Stimulated activated CD8-positive, alpha-beta memory T cell treated with anti-CD3 and anti-CD28 coated beads, Interleukin-7, amount 100 ng/mL, for 1 hour (primary cell): ENCODE measurements at places on chromosomes 2 and 18.

GRCh38 chr2:191410646-191411436 lies 165.6 kb downstream of the MYO1B start:
- DNase-seq, result no peak

DNA sequence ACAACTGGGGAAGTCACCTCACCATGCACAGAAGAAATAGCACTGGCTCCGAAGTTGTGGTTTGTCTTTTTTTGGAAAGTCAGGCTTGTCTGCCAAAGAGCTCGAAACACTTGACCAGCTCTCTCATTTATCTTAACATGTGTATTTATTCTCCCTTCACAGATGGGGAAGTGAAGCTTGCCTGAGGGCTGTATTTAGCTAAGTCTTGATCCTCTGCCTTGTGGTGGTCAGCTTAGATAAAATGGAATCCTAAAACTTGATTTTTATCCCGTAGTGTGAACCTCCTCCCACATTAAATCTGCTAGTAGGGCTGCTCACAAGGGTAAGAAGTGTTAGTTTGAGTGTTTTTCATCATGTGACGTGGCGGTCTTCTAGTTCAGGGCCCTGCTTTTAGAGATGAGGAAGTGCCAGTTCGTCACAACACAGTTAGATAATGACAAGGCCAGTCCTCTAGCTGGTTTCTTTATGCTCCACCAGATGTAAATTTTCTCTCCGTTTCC lies 89.7 kb downstream of the TMEM247 start:
- no peak for DNase-seq

DNA sequence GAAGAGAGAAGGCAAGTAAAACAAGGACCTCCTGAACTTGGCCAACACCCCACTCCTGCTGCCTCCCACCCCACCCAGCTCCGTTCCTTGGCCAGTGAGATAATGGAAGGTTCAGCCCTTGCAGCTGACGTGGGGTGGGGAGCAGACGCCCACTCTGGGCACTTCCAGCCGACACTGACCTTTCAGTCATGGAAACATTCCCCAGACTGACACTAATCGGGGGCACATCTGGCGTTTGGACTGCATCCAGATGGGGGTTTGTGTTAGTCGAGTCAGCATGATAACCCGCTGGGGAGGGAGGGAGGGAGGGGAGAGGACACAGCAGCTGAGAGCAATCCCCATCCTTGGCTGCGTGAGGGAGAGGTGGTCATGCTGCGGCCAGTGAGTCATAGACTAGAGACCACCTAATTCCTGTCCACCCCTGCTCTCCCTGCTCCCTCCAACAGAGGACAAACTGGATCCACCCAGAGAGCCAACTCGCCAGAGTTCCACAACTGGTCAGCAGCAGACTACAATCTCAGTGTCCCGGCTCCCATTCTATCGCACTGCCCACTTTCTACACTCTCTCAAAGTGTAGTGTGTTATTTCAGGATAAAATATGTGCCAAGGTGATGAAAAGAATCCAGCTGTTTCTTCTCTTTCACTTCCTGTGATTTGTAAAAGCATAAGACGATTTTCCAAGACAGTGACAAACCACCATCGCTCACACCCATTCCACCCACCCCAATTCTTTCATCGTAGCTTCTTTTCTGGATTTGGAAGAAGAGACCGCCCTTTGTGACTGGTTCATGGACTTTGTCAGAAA lies 115.4 kb upstream of the PKDCC start:
- no peak for DNase-seq

DNA sequence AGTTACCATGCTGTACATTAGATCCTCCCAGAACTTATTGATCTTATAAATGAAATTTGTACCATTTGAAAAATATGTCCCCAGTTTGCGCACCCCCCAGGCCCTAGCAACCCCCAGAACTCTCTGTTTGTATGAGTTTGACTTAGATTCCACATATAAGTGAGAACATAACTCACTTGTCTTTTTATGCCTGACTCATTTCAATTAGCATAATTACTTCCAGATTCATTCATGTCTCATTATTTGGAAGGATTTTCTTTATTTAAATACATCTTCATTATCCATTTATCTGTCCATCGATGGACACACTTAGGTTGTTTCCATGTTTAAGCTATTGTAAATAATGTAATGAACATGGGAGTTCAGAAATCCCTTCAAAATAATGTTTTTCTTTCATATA lies 705.9 kb downstream of the CCDC85A start:
- no peak for DNase-seq

GRCh38 chr2:159072795-159073194 lies 104.4 kb downstream of the TANC1 start:
- no peak for DNase-seq

DNA sequence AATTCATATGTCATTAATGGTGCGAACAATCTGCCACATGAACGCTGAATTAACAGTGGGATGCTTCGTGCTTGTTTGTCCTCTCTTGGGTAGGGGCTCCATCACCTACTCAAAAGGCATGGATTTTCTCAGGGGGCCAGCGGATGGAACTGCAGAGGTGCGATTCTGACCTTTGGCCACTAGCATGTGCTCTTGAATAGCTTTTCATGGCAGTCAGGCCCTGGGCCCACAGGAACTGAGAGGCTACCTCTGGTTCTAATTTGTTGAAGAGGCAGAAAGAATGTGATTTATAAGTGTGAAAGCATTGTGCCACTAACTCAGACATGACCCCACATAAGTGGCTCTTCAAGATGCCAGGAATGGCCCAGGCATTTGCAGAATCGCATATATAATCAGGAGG lies 283.2 kb downstream of the INSIG2 start:
- DNase-seq, result no peak

DNA sequence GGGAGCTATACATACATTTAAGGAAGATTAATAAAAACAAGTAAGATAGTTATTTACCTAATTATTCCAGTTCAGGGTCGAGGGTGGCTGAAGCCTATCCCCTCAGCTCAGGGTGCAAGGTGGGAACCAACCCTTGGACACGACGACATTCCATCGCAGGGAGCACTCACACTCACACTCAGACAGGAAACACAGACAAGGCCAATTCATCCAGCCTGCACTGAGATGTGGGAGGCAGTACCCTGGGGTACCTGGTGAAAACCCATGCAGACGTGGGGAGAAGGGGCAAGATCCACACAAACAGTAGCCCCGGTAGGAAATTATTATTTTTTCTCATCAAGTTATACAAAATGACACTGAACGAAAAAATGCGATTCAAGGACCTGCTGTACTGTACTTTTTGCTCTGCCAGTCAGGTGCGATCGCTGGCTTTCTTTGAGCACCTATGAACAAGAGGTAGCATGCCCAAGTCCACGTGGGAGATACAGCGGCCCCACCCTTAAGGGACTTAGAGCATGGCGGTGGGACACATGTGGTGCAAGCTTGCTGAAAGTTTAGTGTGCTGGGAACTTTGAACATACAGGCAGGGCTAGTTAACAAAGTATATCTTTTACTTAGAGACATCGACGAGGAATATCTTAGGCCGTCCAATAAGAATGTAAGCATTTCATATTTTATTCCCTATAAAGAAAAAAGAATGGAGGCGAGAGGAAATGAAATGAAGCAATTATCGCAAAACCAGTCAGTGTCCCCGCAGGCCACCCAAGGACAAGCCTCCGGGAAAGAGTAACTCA lies 624 bp downstream of the METTL8 start:
- DNase-seq, result peak; percentile 6

- no peak for DNase-seq
Measured at GRCh38 chr2:98804736-98805135, 73.8 kb upstream of the MGAT4A start.

DNA sequence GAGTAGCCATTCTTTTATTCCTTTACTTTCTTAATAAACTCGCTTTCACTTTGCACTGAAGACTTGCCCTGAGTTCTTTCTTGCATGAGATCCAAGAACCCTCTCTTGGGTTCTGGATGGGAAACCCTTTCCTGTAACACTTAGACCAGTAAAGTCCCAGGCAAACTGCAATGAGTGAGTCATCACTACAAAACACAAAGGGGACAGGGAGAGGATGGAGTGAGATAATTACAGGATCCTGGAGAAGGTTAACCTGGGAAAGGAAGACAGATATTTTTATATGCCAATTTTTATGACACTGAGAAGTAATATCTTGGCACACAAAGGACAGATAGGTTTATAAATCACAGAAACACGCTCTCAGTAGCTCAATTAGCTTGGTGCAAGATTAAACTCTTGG lies 48.7 kb downstream of the EHD3 start:
- DNase-seq, result no peak
